ENCODE measurements at places on chromosomes 4 and X.

- no peak for DNase-seq
Observed at GRCh38 chr4:7532043-7532442, 97.3 kb upstream of the PSAPL1 start.

GRCh38 chr4:172762895-172763294 is 405.7 kb upstream of the GALNT7 start:
- DNase-seq = no peak

DNA sequence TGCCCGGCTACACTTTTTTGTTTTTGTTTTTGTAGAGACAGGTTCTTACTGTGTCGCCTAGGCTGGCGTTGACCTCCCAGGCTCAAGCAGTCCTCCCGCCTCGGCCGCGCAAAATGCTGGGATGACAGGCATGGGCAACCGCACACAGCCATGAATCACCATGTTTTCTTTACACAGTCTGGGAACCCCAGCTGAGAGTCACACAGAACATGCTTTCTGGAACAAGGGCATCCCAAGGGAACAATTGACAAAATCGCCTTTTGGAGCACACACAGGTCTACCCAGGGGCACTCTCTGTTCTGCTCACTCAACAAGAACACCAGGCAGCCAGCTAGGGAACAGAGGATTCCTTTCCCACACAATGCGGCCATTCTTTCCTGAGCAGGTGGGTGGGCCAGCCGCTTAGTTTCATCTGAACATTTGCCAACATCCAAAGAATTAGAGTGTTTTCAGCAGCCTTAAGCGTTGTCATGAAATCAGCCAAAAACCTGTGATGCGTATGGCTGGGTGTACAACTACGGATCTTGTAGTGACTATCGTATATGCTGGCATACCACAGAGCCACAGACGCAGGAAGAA is 15.7 kb downstream of the PRKX start:
- DNase-seq = no peak

DNA sequence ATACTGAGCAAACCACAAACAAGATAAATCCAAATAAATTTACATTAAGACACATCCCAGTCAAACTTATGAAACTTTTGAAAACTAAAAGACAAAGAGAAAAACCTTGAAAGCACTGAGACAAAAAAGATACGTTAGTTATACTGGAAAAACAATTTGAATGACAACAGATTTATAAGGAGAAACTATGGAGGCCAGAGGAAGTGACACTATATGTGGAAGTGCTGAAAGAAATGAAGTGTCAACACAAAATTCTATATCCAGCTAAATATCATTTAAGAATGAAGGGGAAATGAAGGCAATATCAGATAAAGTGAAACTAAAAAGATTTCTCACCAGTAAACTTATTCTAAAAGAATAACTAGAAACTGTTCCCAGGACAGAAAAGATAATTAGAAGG is 283.7 kb downstream of the RAPGEF2 start:
- no peak for DNase-seq

DNA sequence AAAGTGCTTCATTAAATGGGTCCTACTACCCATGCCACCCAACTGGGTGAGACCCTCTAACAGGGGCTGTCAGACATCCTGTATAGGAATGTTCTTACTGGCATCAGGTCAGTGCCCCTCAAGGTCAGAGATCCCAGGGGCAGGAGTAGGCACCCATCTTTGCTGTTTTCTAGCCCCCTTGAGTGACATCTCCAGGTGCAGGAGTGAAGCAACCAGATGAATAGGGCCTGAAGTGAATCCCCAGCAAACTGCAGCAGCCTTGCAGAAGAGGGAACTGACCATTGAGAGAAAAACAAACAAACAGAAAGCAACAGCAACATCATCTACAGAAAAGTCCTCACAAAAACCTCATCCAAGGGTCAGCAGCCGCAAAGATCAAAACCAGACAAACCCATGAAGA is 55.8 kb upstream of the GNRHR start:
- DNase-seq = no peak

DNA sequence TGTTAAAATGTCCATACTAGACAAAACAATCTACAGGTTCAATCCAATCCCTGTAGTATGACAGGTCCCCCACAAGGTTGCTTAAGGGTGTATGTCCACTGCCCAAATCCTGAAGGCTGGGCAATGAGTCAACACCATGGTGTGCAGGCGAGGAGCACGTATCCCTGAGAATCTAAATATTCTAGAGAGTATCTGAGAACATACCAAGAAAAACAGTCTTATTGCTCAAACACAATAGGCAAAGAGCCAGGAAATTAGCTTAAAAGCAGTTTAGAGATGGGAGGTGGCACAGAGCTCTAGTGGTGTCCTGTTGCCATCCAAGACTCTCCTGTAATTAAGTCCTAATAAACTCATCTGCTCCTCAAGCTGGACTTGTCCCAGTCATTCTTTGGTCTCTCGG is 37.0 kb downstream of the RCHY1 start:
- no peak for DNase-seq

GRCh38 chr4:79865201-79865597 is 207.8 kb downstream of the ANTXR2 start:
- no peak for DNase-seq

DNA sequence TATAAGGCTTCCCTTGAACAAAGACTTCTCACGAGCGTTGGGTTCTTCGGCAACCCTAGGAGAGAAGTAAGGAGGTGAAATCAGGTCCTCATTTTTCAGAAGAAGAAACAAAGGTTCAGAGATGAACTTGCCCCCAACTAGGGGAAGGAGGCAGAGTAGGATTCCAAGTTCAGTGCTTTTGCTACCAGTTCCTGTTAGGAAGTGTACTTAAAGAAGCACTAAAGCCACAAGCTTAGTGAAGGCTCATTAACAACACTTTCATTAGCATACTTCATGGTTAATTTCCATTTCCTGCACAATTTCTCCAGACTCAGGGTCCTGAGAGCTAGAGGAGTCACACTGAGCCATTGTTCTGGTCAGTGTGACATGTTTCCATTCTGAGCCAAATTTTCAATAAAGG is 52.1 kb downstream of the VSIG4 start:
- DNase-seq = no peak

DNA sequence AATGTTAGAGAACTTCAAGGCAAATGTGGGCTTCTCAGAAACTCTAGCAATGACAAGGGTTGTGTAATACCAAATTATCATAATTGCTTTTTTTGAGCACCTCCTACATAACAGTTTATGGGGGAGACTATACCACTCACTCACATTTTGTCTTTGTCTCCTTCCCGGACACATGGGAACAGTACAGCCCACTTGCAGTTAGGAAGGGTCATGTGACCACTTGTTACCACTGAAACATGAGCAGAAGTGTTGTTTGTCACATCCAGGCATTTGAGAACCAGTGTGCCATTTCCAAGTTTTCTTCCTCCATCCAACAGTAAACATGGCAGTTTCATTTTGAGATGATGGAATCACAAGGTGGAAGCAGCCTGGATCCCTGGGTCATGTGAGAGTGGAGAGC is 6.9 kb downstream of the MAGEA11 start:
- no peak for DNase-seq
